ENCODE measurements at places on chromosomes 5 and 9.
A peak's percentile ranks its signal among the peaks of the same experiment; 100 is the strongest.

- DNase-seq, result peak; percentile 99
These were observed 28.3 kb upstream of the STOM start for GRCh38 chr9:121398374-121398773.

- no peak for DNase-seq
These were observed 221.8 kb downstream of the SNX18 start for GRCh38 chr5:54739371-54739770.

DNA sequence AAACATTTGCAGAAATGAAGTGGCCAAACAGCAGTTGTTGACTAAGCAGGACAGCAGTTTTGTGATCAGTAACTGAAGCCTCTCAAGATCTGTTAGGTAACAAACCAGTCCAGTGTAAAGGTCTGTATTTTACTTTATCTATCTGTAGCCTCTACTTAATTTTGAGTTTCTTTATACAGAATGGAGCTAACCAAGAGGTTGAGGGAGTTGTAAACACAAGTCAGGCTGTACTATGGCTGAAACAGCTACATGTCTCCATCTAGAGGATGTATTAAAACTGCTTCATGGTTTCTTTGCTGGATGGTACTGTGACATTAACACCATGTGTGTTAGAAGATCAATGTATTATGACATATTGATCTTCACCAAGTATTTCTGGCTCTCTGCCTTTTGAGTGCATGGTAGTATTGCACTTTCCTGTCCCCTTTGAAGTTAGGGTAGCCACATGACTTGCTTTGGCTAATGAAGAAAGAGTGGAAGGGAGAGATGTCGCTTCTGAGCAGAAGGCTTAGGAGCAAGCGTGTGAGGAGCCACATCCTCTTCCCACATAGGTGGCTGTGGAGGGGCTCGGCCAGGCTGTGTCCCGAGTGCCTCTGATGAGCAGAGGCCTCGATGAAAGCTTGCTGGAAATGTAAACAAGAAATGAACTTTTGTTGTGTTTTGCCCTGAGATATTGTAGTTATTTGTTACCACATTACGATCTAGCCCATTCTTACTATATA is 105.6 kb upstream of the PCA3 start:
- DNase-seq, result no peak

DNA sequence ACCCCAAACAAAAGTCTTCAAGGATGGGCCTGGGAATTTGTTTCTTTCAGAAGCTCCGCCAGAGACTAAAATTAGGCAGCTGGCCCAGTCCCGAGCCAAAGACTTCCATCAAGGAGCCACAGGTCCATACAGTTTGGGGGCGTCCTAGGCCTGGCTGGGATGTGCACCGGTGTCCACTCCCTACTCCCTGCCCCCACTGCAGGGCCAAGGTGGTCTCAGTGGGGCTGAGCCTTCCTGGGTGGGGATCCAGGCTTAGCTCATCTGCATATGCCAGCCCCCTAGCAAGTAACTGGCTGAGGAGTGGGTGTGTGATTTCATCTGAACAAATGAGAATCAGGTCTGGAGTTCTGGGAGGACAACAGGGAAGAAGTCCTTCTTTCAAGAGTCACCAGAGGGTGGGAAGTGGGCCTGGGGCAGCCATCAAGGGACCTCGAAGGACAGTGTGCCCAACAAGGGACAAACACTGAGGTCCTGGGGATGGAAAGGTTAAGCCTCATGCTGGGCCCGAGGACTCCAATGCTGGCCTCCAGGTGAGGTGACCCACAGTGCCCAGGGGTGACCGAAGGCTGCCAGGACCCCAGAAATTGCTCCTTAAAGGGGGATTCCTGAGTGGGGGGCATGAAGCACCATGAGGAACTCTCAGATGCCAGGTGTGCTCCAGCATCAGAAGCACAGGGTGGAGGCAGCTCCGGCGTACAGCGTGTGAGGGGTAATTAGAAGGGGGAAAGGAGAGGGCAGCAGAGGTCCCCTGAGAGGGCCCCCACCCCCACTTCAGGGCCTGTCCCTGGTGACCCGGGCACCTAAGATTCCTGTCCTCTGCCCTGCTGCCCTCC is 91.3 kb downstream of the ZNF354C start:
- no peak for DNase-seq

- DNase-seq, result no peak
These were observed 39.1 kb upstream of the MSH3 start for GRCh38 chr5:80615266-80615914.

DNA sequence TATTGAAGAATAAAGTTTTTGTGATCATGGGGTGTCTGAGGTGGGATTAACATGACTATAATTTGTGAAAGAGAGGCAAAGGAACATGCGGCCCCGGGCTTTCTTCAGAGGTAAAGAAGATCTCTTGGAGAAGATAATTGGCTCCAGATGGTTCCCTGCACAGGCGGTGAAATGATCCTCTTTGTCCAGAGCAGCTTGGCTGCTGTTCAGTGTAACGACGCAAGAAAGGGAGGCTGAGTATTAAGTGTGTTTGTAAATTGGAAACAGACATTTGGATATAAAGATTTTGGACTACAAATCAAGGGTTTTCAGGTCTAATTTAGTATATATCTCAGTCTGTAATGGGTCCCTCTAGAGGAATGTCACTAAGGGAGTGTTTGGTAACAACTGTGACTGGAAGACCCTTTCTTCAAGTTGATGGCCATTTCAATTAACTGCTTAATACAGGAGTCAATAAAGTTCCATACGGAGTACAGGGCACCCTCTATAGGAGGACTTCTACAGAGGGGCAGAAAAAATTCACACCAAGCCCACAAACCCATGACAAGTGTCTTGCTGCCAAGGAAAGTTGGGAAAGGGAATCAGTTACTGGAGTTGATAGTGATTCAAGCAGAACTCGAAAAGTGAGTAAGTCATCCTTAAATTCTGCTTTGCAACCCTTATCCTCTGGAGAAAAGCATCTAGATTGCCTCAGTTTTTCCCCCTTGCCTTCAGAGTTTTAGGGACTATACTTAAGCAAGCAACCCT is 4.1 kb downstream of the EQTN start:
- DNase-seq, result no peak

GRCh38 chr5:112732131-112732530 is 5.6 kb upstream of the APC start:
- no peak for DNase-seq

GRCh38 chr9:127793093-127793708 is 7.4 kb downstream of the CDK9 start:
- no peak for DNase-seq

GRCh38 chr9:80213613-80214012 is 641.8 kb downstream of the TLE4 start:
- no peak for DNase-seq

DNA sequence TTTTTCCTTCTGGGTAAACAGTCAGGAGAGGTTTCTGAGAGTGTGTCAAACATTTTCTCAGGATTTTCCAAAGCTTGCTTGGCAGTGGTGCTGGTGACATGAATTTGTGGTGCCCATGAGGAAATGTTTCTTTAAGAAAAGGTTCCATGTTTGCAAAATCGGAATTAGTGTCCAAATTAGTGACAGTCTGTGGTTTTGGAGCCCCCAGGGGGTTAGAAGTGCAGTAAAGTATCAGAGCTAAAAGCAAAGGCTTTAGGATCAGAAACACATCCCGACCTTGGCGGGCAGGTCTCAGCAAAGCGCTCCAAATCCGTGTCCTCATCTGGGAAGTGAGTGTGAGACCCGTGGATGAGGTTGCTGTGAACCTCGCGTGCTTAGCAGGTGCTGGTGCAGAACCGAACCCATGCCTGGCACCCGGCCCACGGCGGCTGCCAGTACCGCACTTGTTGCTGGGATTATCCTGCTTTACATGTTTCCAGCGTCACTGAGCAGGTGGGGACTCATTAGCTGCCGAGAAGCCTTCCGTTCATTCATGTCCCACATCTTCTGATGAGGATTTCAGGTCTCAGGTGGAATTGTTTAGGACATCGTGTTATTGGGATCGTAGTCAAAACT is 70.8 kb upstream of the COL5A1 start:
- DNase-seq, result no peak

GRCh38 chr5:111486055-111486454 is 26.3 kb downstream of the STARD4 start:
- DNase-seq, result no peak

GRCh38 chr5:21452449-21452848 is 1400.7 kb downstream of the CDH12 start:
- no peak for DNase-seq

DNA sequence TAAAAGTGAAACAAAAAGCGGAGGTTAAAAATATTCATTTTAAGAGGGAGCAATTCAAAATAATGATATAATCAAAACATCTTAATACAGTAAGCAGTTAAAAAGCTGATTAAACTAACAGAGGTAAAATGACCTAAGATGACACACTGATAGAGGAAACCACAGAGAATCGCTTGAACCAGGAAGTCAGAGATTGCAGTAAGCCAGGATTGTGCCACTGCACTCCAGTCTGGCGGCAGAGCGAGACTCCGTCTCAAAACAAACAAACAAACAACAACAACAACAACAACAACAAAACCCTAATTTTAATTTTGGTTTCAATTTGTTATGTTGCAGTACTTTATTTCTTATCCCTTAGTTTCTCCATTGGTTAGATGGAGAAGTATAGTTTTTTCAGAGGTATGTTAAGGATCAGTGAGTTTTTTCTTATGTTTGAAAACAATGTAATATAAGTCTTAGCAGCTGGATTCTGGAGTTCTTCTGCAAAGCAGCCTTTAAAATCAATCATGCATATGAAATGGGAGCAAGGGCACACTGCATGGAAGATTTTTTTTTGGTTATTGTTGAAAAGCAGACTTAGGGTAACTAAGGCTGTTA is 58.5 kb downstream of the MLANA start:
- DNase-seq, result peak; percentile 20

- DNase-seq, result no peak
These were observed 8.0 kb downstream of the SIL1 start for GRCh38 chr5:139190125-139190524.

DNA sequence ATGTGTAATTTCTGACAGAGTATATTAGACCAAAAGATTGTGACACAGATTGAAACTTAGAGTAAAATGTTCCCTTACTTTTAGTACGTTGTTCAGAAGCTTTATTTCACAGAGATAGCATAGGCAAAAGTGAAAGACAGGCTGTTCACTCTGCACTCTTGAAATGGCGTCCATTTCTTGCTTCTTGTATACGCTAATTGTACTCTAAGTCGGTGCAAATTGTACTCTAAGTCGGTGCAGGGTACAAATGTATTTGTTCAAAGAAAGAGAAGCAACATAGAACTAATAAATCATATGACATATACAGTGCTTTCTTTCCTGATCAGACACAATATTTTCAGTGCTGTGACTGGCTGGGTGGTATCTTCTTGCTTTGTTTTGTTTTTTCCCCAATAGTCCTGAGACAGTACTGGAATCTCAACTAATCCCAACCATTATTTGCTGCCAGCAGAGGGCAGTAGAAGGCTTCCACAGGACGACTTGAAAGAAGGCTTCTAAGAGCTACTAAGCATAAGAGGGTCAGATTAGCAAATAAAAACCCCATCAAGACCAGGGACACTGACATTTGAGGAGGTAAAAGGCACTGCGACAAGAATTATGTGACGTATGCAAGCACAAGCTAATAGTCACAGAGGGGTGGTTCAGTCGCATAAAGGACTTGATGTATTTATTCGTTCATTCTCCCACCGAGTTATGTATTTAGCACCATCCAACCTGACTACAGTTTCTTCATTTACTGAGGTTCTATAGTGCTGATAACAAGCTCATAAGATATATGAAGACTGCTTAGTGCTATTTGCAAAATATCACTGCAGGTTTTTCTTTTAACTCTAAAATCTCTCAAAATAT is 831.8 kb downstream of the TAF11L14 start:
- no peak for DNase-seq

DNA sequence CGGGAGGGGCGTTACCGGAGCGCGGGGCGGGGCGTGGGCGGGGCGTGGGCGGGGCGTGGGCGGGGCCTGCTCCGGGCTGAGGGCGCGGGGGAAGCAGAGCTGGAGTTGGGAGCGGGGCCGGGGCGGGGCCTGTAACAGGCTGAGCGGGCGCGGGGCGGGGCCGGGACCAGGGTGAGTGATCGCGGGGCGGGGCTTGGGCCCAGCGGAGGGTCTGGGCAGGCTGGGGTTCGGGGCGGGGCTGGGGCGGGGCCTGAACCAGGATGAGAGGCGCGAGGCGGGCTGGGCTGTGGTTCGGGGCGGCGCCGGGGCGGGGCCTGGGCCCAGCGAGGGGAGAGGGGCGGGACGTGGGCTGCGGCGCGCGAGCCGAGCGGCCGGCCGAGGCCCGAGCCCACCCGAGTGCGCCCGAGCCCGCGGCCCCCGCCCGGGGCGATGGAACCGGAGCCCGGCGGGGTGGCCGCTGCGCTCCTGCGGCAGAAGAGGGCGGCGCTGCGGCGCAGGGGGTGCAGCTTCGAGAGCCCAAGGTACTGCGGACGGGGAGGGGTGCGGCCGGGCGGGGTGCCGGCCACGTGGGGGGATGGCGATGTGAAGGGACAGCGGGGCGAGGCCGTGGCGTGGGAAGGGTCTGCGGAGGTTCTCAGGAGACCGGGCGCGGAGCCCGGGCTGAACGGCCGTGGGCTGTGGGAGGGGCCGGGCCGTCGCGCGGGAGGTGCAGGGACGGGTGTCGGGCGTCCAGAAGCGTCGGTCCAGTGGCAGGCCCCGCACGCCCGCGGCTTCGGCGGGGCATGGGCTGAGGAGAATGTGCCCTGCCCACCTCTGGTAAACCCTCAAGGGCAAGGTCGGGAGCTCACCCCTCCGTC is 39.5 kb upstream of the GARNL3 start:
- no peak for DNase-seq

DNA sequence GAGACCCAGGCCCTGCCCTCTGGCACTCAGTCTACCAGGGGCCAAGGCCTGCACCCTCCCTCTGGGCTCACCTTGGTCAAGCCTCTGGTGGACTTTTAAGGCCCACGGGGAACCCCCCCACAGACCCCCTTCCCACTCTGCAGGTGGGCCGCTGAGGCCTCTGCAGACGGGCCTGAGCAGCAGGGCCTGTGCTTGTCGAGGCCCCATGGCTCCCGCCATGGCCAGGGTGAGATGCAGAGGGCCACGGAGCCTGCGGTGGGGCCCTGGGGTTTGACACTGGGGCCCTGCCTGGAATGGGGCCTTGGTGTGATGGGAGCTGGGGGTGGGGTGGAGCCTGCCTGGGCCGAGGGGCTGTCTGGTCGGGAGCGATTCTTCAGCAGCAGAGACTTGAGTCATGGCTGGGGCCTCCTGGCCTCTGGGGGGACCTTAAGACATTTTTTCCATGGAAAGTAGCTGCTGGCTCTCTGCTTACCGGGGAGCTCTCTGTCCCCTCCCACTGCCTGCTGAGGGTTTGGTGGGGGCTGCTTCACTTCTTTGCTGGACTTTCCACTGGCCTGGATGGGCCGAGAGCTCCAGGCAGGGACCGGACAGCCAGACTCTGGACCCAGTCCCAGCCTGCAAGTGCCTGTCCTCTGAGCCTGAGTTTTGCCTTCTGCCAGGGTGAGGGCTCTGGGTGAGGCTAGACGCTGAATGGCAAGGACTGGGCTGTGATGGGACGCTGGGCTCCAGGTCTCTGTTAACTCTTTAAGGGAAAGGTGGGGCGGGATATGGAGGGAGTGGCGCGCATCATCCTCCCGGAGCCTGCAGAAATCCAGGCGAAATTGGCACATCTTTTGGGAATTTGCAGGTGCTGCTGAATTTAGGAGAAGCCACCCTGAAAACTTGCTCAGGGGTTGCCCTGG is 132.2 kb downstream of the RXRA start:
- no peak for DNase-seq

All from epithelial cell of prostate (primary cell).